ENCODE measurements at places on chromosomes 1 and 21.

GRCh38 chr1:41619511-41620364 lies 135.3 kb upstream of the EDN2 start:
- peak; percentile 61 for DNase-seq

- no peak for DNase-seq
These were observed 70.7 kb downstream of the EVA1C start for GRCh38 chr21:32483293-32483595.

- DNase-seq = no peak
These were observed 5.9 kb downstream of the CNIH3 start for GRCh38 chr1:224621813-224622682.

DNA sequence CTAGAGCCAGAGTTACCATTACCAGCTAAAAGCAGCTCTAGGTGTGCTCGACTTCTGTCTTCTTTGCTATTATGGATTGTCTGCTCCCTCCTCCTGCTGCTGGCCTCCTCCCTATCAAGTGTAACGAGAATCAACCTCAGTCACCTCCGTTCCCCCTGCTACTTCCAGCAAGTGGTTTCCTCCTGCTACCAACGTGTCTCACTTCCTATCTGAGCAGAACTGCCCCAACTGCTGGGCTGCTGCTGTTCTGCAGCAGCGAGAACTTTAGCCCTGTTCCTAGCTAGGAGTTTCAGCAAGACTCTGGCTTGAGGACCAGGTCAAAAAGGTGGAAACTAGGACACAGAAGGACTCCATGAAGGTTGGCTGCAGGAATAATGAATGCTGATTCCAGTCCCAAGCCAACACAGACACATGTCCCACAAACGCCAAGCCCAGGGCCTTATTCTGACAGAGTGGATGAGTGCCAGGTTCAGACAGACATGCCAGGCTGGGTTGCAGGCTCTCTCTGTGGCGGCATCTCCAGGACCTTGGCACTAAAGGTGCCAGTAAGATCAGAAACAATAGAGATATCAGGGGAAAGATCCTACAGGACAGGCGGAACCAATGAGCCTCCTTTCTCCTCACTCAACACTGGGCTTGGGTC lies 46.9 kb downstream of the CD34 start:
- DNase-seq = no peak

Data from fibroblast of skin of right biceps (primary cell).